ENCODE measurements at places on chromosomes 3 and 15. TPM values are rescaled to one million over a fixed set of nuclear protein-coding genes. Genes with fewer than 3 reads are reported as not detected.

- no peaks in the 10 kb centered on the region for H3K36me3 ChIP-seq
- H3K4me1 ChIP-seq = no peaks in the 10 kb centered on the region
- H3K4me3 ChIP-seq = no peak overlapping the region
These were observed 229.9 kb downstream of the NR2F2 start for GRCh38 chr15:96560246-96560895.

DNA sequence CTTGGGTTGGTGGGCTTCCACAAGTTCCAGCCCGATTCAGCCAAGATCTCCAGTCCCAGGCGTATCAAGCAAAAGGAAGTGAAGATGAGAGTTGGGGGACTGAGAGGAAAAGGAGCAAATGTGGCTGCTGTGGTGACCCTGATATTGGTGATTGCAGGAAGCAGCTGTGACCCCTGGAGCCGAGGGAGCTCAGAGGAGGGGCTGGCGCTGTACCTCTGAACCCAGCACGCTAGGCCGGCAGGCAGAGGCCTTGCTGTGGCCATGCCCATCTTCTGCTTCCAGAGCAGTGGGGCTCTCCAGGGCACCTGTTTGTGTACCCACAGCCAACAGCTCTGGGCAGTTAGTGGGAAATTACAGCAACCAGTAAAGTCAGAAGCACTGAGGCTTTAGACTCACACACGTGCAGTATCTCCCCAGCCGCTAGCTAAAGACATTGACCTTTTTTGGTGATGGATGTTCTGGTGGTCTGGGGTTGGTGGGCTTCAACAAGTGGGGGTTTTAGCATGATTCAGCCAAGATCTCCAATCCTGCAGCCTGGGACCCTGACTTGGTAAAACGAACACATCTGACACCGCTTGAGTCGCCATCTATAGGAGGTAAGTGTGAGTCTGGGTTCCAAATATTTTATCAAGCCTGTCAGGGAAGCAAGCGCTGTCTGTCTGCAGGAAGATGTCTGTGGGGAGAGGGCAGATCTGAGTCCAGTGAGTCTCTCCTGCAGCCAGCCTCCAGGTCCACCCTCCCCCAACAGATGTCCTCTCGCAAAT, 33.1 kb downstream of the TM2D3 start:
- H3K36me3 ChIP-seq = no peaks in the 10 kb centered on the region
- no peak for DNase-seq
- H3K4me3 ChIP-seq = no peak overlapping the region

GRCh38 chr15:34376856-34377255, 9.9 kb upstream of the LPCAT4 start:
- H3K4me3 ChIP-seq = no peak overlapping the region
- no peaks in the 10 kb centered on the region for H3K27me3 ChIP-seq
- DNase-seq = no peak
- no peaks in the 10 kb centered on the region for H3K4me1 ChIP-seq
- no peak overlapping the region for H3K27ac ChIP-seq

DNA sequence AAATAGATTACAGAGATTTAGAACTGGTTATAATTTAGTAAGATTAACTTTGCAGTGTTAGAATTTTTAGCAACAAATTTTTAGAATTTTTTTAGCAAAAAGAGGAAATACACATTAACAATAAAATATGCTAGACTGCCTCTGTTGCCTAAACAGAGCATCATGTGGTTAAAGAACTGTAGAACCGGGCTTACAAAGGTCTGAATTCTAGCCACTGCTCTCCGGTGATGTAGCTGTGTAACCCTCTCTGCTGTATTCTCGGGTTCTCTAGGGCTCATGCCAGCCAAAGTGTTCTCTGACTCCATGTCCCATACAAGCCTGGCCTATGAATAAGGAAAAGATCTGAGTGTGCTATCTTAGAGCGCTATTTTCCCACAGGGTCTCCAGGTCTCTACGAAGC, 2.9 kb upstream of the P2RY12 start:
- no peak for DNase-seq
- H3K4me3 ChIP-seq = no peak overlapping the region
- H3K27ac ChIP-seq = no peak overlapping the region
- H3K36me3 ChIP-seq = no peaks in the 10 kb centered on the region
- no peaks in the 10 kb centered on the region for H3K4me1 ChIP-seq

- H3K4me1 ChIP-seq = no peaks in the 10 kb centered on the region
- H3K27ac ChIP-seq = no peak overlapping the region
- H3K27me3 ChIP-seq = peaks cover 26% of the 10 kb centered on the region
- no peaks in the 10 kb centered on the region for H3K36me3 ChIP-seq
- DNase-seq = no peak
These were observed 27.8 kb upstream of the RPL32 start for GRCh38 chr3:12869035-12869621.

- H3K27me3 ChIP-seq = no peaks in the 10 kb centered on the region
- no peak overlapping the region for H3K27ac ChIP-seq
- no peak for DNase-seq
- H3K4me3 ChIP-seq = no peak overlapping the region
These were observed 356.5 kb upstream of the SLCO3A1 start for GRCh38 chr15:91496754-91497691.

GRCh38 chr3:160008961-160009360, 20.3 kb downstream of the IL12A start:
- no peak overlapping the region for H3K27ac ChIP-seq
- no peak for DNase-seq
- H3K4me3 ChIP-seq = no peak overlapping the region
- no peaks in the 10 kb centered on the region for H3K27me3 ChIP-seq

DNA sequence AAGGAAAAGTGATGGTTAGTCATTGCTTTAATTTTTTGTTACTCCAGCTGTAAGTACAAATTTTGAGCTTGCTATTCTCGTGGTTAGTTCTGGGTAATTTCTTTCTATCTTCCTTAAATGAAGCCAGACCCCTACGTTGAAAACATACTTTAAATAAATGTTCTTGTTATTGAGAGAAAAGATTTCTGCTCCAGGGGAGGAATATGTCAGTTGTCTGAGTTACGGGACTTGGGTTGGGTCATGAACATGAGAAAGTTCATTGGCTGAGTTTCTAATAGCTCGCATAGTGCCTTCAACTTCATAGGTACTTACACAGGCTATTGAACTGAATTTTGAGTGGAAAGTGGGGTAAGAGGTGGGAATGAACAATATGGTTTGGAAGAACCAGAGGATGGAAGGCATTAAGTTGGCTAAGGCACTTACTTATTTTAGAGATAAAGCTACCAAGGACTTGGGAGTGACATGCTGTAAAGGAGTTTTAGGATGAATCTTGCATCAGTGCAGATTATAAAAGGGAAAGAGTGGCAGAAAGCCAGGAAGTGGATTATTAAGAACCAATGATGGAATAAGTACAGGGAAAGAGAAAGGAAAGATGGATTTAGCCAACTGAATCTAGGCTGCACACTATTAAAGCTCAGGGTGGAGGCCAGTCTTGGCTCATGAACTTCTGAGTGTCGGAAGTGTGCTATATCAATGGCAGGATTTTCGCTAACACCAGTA, 1.4 kb downstream of the RPSA start:
- H3K4me1 ChIP-seq = peaks cover 2% of the 10 kb centered on the region
- DNase-seq = peak; percentile 29
- H3K27ac ChIP-seq = no peak overlapping the region
- H3K27me3 ChIP-seq = no peaks in the 10 kb centered on the region

GRCh38 chr3:89314454-89315098, 207.2 kb downstream of the EPHA3 start:
- no peaks in the 10 kb centered on the region for H3K4me1 ChIP-seq
- H3K27me3 ChIP-seq = no peaks in the 10 kb centered on the region
- H3K4me3 ChIP-seq = no peak overlapping the region

- no peaks in the 10 kb centered on the region for H3K36me3 ChIP-seq
- DNase-seq = no peak
- no peaks in the 10 kb centered on the region for H3K27me3 ChIP-seq
- H3K4me1 ChIP-seq = no peaks in the 10 kb centered on the region
- H3K27ac ChIP-seq = no peak overlapping the region
These were observed 22.4 kb downstream of the ARID3B start for GRCh38 chr15:74563442-74563841.

DNA sequence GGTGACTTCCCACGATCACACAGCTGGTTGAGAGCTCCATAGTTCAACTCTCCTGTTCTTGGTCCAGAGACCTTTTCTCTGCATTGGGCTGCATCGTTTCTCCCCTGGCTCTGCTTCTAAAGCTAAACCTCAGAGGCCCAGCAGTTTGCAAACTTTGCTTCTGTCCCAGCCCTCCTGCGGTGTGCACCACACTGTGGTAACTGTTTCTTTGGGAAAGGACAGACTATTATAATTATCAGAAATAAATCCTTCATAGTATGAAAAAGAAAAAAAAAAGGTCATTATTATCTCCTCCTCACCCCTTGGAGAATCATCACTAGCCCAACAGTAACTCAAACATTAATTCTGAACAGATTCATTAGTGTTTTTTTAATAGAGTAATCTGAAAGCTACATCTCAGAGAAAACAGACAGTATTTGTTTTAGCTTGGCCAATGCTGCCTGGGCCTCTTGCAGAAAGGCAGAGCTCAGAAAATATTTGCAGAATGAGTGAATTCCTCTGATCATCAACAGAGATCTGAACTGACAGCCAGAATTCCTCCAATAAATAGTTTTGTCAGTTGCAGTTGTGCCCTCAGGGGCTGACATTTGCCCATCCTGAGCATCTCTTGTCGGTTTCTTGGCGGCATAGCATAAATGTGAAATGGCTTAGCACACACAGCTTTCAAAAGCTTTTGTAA, 52.9 kb downstream of the BFSP2 start:
- DNase-seq = no peak
- no peaks in the 10 kb centered on the region for H3K4me1 ChIP-seq
- no peaks in the 10 kb centered on the region for H3K36me3 ChIP-seq

DNA sequence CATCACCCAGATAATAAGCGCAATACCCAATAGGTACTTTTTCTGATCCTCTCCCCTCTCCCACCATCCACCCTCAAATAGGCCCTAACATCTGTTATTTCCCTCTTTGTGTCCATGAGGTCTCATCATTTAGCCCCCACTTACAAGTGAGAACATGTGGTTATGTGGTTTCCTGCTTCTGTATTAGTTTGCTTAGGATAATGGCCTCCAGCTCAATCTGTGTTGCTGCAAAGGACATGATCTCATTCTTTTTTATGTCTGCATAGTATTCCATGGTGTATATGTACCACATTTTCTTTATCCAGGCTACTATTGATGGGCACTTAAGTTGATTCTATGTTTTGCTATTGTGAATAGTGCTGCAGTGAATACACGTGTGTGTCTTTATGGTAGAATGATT, 165.4 kb downstream of the MBNL1 start:
- no peak overlapping the region for H3K27ac ChIP-seq
- no peaks in the 10 kb centered on the region for H3K27me3 ChIP-seq
- DNase-seq = no peak
- peaks cover 8% of the 10 kb centered on the region for H3K4me1 ChIP-seq

DNA sequence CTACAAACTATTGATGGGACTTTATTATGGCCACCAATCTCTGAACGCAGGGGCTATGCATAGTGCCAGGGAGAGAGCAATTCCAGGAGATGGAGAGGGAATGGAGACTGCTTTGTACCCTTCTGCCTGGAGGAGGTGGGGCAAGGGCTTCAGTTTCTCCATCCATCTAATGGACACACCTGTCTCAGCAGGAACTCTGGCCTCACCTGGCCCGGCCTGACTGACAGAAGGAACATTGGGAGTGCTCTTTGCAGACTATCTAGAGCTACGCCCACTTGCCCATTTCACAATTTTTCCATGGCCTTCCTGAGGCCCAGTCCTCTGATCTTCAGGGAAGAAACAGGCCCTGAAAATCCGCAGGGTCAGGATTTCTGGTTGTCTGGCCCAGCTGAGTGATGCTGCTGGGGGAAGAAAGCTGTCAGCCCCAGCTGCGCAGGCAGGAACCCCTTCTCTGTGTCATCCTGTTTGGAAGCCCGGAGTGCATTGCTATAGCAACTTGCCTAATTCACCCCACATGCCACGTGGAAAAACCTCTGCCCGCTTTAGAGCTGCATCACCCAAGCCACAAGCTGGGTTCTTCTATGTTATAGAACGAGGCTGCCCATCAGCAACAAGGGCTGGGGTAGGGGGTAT, 6.4 kb downstream of the ITGA11 start:
- DNase-seq = no peak
- H3K4me3 ChIP-seq = no peak overlapping the region
- peaks cover 21% of the 10 kb centered on the region for H3K4me1 ChIP-seq

GRCh38 chr3:48695393-48695753, 9.7 kb upstream of the NCKIPSD start:
- peak overlapping the region; percentile 61 for H3K27ac ChIP-seq
- H3K27me3 ChIP-seq = no peaks in the 10 kb centered on the region
- peaks cover 26% of the 10 kb centered on the region for H3K4me1 ChIP-seq
- DNase-seq = peak; percentile 45
- H3K4me3 ChIP-seq = no peak overlapping the region
- H3K36me3 ChIP-seq = peaks cover 51% of the 10 kb centered on the region

- H3K4me3 ChIP-seq = no peak overlapping the region
- H3K4me1 ChIP-seq = peaks cover 5% of the 10 kb centered on the region
- DNase-seq = no peak
- no peaks in the 10 kb centered on the region for H3K36me3 ChIP-seq
- H3K27ac ChIP-seq = no peak overlapping the region
These were observed 158.6 kb downstream of the ADAM10 start for GRCh38 chr15:58590926-58591325.

- H3K36me3 ChIP-seq = no peaks in the 10 kb centered on the region
- no peak for DNase-seq
- H3K4me3 ChIP-seq = no peak overlapping the region
- H3K27ac ChIP-seq = no peak overlapping the region
These were observed 85.4 kb downstream of the MAGI1 start for GRCh38 chr3:65953301-65953812.

DNA sequence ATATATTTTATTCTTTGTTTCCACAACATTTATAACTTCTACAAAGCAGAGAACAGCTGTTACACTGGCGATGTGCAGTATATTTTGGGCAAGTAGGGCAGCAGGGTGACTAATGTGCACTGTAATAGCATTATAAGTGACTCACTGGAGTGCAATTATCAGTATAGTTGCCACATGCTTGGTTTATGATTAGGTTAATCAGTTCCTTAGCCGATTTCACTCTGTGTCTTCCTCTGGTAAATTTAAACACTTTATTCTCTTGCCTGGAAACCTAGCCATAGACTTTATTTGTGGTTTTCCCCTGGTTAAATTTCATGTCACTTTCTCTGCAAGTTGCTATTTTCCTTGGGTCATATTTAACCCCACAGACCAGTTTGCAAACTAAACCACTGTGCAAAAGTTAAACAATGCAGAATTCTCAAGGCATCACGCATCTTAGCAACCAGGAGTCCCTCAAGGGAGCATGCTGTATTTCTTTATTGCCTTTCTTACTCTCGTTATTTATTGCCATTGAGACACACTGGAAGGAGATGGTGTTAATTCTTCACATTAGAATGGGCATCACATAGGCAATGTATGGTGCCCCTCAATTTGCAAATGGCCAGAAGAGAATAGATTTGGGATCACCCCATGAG, 690.2 kb upstream of the DPPA4 start:
- DNase-seq = peak; percentile 78
- no peaks in the 10 kb centered on the region for H3K27me3 ChIP-seq
- H3K4me1 ChIP-seq = peaks cover 2% of the 10 kb centered on the region
- H3K27ac ChIP-seq = no peak overlapping the region
- no peaks in the 10 kb centered on the region for H3K36me3 ChIP-seq
- H3K4me3 ChIP-seq = no peak overlapping the region

TERC gene
- total RNA-seq = 57.0 TPM

ENTPD3 gene
- total RNA-seq = not detected

PGBD4 gene
- 1.9 TPM for total RNA-seq

GP5 gene
- under 0.01 TPM for total RNA-seq

CACNA2D2 gene
- total RNA-seq = not detected

LINGO1 gene
- not detected for total RNA-seq

SERINC4 gene
- total RNA-seq = not detected

FGD5 gene
- not detected for total RNA-seq

EOMES gene
- total RNA-seq = not detected

SNX33 gene
- 12.7 TPM for total RNA-seq

GHRL gene
- total RNA-seq = not detected

ROBO2 gene
- total RNA-seq = 14.5 TPM

NRG4 gene
- not detected for total RNA-seq

TLR9 gene
- not detected for total RNA-seq

RASGRP1 gene
- total RNA-seq = 1.9 TPM

ALPK3 gene
- total RNA-seq = under 0.01 TPM

PPP1R14D gene
- total RNA-seq = not detected

ERICH6 gene
- total RNA-seq = not detected
